Cerebellar nuclear complex (tissue), 1 donor: ENCODE measurements at places on chromosomes 2 and 18.

GRCh38 chr18:69588301-69588700, 187.6 kb downstream of the DOK6 start:
- DNase-seq = no peak

GRCh38 chr18:9700261-9700796, 7.8 kb upstream of the RAB31 start:
- no peak for DNase-seq

DNA sequence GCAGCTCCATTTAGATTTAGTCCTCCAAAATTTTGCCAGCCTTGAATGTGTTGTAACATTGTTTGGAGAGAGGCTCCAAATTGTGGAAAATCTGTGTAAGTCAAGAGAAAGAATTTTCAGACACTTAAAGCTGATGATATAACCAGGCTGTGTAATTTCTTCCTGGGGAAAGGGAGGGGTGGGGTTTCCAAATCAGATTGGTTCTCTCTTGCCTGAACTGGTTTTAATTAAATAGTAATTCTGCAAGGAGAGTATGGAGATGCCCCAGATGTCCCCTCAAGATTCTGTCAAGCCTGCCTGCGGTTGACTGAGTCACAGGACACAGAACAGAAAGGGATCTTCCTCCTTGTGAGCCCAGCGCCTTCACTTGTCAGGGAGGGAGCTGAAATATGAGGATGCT, 54.5 kb downstream of the C18orf63 start:
- no peak for DNase-seq

- DNase-seq = no peak
Observed at GRCh38 chr2:175990099-175990498, 12.0 kb downstream of the LNPK start.

GRCh38 chr18:58661423-58661822, 9.8 kb upstream of the MALT1 start:
- DNase-seq = no peak

- DNase-seq = no peak
Observed at GRCh38 chr2:215361876-215362561, 50.2 kb downstream of the ATIC start.

DNA sequence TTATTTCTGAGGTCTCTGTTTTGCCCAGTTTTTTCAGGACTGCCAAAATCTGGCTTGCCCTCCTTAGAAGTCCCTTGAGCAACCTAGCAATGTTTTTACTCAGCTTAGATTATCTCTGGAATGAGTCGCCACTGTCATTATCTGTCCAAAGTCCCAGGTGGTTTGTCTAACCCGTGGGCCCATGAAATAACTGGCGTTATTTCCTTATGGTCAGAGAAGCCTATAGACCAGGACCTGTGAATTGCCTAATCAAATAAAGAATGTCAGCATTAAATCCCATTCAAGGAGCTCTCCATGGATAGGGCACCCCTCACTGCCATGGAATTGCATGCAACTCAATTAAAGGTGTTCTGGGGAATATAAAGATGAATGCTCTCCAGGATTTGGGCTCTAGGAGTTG, 373.9 kb downstream of the SETBP1 start:
- DNase-seq = no peak

- DNase-seq = no peak
Observed at GRCh38 chr2:176175709-176176607, 12.5 kb upstream of the HOXD1 start.

DNA sequence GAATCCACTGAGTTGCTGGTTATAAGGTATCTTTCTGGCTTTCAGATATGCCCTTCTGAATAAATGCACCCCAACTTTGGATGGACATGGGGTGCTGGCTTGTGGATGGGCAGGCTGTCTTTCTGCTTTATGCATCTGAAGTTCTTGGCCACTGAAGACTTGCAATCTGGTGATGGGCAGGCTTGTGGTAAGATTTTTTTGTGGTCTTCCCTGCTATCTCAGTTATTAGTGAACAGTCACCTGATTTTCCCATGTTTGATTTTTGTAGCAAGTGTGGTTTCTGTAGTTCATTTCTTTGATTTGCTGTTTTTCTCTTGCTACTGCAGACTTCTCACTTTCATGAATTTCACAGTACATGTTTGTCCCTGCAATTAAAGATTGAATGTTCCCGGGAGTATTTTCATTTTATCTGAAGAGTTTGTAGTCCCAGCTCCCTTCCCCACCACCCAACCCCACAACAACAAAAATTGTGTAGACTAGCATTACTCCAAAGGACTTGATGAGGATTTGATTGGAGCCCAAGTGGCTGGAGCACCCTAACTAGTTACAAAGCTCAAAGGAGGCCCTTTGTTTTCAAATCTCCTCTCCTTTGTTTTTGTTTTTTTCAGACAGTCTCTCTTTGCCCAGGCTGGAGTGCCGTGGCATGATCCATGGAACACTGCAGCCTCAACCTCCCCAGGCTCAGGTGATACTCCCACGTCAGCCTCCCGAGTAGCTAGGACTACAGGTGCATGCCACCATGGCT, 63.6 kb upstream of the MGAT5 start:
- DNase-seq = no peak

DNA sequence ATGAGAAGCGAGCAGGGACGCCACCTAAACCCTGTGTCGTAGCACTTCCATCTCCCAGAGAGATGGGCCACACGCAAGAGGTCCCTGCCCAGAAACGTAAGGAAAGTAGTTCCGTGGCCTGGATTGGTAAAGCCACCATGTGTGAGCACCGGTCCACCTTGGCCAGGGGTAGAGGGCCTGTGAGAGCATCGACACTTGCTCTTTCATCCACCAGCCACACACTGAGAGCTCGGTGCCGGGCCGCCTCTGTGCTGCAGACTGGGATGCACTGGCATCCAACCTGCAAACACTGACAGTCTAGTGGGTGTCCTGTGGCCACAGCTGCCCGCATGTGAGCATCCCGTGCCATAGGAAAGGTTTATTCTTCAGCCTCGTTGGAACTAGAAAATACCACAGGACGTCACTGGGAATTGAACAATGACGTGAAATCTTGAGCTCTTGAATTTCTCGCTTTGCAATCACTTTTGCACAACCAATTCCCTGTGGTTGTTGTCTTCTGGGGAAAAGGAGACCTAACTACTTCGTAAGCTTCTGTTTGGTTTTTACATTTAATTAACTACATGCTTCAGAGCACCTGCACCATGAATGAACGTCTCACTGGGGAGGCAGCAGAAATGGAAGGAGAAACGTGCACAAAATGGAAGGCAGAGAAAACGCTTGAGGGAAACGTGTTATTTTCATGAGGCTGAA, 212.0 kb upstream of the RAB6C start:
- DNase-seq = no peak

DNA sequence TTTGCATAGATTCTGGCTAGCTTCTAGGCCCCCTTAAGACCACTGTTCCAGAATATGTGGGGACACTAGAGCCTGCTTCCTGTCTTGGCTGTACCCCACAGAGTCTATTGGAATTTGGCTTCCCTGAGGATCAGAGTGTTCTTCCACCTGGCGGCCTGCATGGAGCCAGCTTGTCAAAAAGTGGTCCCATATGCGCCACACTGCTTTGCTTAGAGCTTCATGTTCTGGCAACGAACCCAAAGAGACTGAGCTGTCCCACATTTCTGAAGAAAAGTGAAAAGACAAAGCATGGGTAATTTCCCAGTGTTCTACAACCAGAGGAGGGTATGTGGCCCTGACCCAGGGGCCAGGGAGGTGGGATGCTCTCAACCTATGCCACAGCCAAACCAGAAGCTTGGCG, 52.7 kb upstream of the FZD7 start:
- peak; percentile 96 for DNase-seq

GRCh38 chr2:204110338-204110741, 173.8 kb downstream of the ICOS start:
- DNase-seq = no peak

DNA sequence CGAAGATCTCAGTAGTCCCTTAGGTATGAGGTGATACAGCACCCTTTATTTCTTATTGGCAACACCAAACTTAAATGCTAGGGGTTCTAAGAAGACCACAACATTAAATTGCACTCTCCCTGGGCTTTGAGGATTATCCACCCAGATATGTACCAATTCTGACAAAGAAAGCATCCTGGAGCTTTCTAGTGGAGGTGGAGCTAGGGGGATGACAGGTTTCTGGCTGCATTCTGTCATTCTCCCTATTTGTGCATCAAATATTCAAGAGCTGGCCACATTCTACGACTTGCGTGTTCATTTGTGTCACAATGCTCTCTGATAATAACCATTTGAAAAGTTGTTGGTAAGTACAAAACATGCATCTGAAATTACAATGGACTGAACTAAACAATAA, 111.1 kb downstream of the CDH2 start:
- no peak for DNase-seq

DNA sequence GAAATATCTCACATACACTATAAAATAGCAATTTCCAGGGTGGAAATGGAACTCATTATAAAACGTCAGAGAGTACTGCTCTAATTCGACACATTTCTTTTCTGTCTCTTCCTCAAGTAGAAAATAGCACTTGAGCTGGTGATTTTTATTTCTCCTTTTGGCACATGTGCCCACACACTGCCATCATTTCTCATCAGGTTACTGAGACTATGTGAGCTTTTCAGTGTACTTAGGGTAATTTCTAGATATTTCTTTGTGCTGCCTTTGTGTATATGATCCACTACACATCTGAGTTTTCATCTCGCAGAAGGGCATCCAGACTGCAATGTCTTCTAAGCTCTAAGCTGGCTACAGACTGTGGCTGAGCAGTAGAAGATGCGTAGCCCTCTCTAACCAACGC, 62.1 kb upstream of the PGAP1 start:
- DNase-seq = no peak

GRCh38 chr2:32427672-32428610, 71.1 kb downstream of the BIRC6 start:
- peak; percentile 61 for DNase-seq

GRCh38 chr18:6679201-6679600, 50.3 kb upstream of the ARHGAP28 start:
- no peak for DNase-seq

- no peak for DNase-seq
Observed at GRCh38 chr18:48216639-48217257, 192.4 kb downstream of the ZBTB7C start.

- DNase-seq = no peak
Observed at GRCh38 chr2:70745276-70745825, 22.6 kb downstream of the ADD2 start.

DNA sequence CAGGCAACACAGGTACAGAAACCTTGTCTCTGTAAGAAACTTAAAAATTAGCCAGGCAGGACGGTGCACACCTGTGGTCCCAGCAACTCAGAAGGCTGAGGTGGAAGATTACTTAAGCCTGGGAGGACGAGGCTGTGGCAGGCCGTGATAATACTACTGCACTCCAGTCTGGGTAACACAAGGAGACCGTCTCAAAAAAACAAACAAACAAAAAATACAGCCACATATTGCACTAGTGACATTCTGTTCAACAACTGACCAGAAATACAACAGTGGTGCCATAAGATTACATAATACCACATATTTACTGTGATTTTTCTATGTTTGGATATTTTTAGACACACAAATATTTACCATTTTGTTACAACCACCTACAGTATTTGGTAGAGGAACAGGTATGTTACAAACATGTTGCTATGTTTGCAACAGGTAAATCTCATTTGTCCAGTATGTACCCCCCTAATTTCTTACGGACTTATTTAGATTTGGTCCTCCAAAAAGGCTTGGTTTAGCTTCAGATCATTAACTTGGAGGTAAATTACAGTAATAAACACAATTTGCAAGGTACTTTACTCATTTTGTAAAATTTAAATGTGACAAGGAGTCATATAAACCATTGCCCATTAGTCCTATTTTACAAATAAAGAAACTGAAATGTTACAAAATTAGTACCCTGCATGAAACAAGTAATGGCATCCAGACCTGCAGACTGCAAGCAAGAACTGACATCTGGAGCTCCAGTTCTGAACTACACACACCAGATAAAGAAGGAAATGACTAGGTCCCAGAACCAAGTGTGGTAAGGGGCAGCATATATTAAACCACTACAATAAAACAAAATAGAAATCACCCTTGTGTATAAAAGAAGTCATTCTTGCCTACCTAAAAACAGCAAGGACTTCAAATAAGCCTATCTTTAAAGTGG, 36.8 kb downstream of the TRIP12 start:
- DNase-seq = no peak

- DNase-seq = no peak
Observed at GRCh38 chr2:168948621-168949212, 47.6 kb downstream of the G6PC2 start.

- no peak for DNase-seq
Observed at GRCh38 chr18:29512203-29512602, 1335.3 kb upstream of the CDH2 start.

- DNase-seq = no peak
Observed at GRCh38 chr2:96876269-96877041, 6.6 kb upstream of the SEMA4C start.

- DNase-seq = no peak
Observed at GRCh38 chr2:236517251-236518031, 52.2 kb upstream of the ACKR3 start.

DNA sequence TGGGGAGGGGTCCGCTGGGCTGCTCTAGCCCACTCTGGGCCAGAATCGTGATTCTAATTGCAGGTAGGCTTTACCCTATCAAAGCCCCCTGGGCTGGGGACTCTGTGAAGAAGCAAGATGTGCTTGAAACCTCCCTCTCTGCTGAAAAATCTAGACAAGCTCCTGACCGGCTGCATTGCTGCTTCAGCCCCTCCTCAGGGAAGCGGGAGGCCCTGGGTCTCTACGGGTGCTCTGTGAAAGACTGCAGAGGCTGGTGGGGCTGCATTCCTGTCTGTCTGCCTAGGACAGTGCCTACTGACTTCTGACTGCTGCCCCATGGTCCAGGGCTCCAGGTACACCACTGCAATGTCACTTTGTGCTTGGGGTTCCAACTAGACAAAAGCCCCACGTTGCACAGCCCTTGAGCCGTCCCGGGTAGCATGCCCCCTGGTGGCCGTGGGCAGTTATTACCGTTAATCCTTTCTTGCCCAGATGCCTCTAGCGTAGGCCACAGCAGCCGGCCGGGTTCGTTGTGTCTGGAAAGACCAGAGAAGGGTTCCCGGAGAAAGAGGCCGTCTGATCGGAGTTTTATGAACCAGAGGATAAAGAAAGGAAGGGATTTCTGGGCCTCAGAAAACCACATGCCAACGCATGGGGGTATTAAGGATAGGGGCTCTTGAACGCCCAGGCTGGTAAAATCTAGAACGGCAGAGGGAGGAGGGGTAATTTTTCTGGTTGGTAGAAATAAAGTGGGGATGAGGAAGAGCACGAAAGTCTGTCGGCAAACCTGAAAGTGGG, 15.9 kb upstream of the C1QL2 start:
- DNase-seq = no peak

DNA sequence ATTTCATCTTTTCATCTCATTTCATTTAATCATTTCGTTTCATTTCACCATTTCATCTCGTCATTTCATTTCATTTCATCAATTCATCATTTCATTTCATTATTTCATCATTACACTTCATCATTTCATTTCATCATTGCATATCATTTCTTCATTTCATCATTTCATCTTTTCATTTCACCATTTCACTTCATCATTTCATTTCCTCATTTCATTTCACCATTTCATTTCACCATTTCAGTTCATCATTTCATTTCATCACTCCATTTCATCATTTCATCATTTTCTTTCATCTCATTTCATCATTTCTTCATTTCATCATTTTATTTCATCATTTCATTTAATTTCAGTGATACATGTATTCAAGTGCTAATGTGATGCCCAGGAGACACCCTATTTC, 127.1 kb downstream of the ANKRD30BL start:
- DNase-seq = no peak
